Left renal cortex interstitium (tissue), 4 donors: ENCODE measurements at places on chromosomes 11 and 22. TPM values are rescaled to one million over a fixed set of nuclear protein-coding genes. Genes with fewer than 3 reads are reported as not detected.
A peak's percentile ranks its signal among the peaks of the same experiment; 100 is the strongest.

Gene SERPIND1
- 3.4 TPM for polyA plus RNA-seq

Gene MMP20
- not detected for polyA plus RNA-seq

Gene CD248
- 56.9 TPM for polyA plus RNA-seq

Gene MRGPRE
- polyA plus RNA-seq = not detected

Gene ESAM
- 73.1 TPM for polyA plus RNA-seq

Gene MMP27
- not detected for polyA plus RNA-seq

Gene F2
- polyA plus RNA-seq = 0.27 TPM

DNA sequence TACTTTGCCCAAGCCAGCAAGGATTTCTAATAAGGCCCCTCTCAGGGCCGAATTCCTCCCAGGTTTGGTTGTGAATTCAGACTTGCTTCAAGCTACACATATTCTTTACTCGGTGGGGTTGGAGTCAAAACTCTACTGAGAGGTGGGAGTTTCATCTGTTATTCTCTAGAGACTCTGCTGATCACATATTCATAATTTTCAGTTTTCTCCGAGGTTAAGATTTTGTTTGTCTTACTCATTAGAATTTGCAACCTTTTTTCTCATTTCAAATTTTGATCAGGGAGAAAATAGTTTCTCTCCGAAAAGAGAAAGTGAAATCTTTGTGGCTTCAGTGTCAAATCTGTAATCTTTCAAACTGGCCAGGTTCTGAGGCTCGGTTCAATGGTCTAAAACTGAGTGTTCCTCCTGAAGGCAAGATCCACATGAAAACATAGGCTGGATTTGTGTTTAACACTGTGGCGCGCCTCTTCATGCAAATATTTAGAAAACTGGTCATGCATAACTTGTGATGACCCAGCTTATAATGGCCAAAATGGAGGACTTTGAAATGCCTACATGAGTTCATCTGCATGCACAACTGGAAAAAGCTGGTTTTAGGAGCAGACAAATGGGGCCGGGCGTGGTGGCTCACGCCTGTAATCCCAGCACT is 21.5 kb upstream of the GSTP1 start:
- DNase-seq = no peak

DNA sequence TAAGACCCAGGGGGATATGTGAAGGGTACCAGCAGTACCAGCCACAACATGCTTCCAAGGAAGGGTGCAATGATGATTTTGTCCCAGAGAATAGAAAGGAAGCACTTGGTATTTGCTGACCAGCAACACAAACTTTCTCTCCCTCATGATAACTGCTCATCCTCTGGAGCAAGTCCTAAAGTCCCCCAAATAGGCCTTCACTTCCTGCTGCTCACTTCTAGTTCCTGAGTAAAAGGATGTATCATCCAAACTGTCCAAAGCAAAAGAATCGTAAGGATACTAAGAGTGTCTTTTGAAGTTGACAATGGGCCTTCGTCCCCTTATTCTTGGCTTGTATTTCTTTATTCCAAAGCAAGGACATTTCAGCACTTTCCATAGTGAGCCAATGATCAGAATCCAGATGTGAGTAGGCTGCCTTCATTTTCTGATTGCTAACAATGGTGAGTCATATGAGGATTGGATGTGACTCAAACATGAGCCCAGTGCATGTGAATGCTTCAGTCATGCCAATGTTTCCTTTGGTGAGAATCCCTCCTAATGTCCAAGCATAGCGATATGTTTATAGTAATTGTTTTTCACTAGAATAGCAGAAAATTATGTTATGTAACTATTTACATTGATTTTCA is 243.4 kb upstream of the POU2AF2 start:
- DNase-seq = no peak

GRCh38 chr11:113881856-113882255 is 6.5 kb upstream of the USP28 start:
- DNase-seq = no peak

- DNase-seq = no peak
These were observed 49.8 kb upstream of the BLID start for GRCh38 chr11:122165607-122166371.

- no peak for DNase-seq
These were observed 53.0 kb upstream of the RDX start for GRCh38 chr11:110349138-110349996.

DNA sequence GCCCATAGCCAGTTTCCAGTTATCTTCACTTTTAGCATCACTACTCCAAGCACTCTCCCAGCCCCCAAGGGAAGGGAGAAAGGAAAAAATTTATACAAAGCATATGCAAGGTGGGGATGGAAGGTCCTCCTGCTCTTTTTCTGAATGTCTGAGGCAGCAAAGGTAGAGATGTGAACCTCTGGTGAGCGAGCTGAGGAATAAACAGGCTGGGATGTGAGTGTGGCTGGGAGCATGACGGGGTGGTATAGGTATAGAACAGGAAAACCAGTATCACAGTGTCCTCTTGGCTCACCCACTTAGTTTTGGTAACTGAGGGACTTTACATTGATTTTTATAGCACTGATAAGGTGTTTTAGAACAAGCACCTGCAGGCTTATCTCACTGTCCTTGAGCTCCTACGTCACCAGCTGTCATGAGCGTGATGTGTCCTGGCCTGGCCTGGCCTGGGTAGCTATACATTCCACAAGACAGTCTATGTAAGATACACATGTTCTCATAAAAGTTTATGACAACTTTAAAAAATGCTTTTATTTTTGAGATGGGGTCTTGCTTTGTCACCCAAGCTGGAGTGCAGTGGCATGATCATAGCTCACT is 10.3 kb upstream of the POLD3 start:
- DNase-seq = no peak

DNA sequence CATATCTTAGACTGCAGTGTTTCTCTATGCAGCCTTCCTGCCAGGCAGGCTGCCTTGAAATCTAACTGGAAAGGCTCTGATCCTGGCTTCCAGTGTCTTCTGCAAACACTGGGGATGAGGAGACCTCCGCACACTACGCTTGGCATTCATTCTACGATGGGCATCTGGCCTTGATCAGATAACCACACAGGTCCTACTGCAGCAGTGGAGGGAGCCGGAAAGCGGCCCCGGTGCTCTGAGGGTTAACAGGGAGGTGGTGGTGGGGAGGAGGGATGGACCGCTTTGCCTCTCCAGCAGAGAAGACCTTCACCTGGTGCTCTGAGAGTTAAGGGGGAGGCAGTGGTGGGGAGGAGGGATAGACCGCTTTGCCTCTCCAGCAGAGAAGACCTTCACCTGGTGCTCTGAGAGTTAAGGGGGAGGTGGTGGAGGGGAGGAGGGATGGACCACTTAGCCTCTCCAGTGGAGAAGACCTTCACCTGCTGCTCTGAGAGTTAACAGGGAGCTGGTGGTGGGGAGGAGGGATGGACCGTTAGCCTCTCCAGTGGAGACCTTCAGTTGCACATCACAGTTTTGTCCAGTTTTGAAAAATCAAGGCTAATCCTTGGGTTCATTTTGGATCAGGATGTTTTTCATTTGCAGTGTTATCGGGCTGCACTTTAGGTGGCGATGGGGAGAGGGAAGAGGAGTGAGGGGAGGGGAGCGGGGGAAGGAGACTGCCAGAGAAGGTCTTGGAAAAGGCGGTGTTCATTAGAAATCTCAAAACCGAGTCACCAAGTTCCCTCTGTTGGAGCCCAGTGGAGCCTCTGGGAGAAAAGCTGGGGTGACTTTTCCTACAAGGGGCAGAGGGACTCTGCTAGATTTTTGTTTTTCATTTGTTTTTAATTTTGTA is 5.6 kb downstream of the GAL start:
- DNase-seq = no peak

- no peak for DNase-seq
These were observed 110.4 kb downstream of the ELP4 start for GRCh38 chr11:31619980-31620379.

DNA sequence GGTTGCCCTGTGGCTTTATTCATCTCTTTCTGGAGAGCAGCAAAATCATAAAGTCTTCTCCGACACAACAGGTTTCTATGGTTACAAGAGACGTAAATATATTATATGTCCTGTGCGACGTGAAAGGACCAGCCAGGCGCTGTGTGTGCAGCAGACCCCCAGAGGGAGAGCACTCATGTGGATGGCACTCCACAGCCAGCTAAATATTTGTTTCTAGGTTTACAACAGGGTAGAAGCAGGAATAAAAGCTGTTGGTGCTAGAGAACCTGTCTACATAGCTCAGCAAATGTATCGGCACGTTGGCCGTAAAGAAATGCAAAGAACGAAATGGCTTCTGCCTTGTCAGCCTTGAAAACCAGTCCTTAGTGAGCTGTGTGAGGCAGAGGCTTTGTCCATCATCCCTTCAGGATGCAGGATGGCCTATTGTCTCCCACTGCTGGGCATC is 133.8 kb upstream of the PITPNB start:
- DNase-seq = no peak

- no peak for DNase-seq
These were observed 9.5 kb upstream of the DGKZ start for GRCh38 chr11:46337626-46338345.

DNA sequence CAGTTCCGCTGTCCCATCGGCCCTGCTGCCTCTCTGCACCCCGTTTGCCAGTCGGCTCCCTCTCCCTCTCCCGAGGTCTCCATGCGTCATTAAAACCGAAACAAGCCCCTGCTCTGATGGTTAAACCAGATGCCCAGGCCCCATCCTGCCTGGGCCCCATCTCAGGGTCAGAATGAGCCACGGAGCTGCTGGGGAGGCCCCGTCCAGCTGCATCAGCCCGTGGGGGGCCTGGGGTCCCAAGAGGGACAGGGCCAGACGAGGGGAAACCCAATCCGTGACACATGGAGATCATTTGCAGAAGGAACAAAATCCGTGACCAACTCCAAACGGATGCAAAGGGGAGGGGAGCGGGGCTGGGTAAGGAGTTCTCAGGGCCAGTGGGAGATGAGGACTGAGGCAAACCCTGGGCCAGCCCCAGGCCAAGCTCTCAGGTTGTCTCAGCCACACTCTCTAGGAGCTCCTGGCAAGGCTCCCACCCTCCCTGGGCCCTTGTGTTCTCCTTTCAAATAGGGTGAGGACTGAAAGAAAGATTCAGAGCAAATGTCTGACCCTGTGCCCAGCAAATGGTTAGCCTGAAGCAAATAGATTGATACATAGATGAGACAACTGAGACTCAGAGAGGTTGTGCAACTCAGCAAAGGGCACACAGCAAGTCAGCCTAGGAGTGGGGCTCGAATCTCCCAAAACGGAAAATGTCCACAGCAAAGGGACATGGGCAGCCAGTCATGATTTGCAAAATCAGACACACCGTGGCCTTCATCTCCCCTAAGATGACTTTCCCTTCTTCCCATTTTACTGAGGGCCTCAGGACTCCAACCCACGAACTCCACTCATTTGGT is 162.1 kb downstream of the MN1 start:
- peak; percentile 52 for DNase-seq

- no peak for DNase-seq
These were observed 342.3 kb downstream of the LARGE1 start for GRCh38 chr22:33577862-33578411.

DNA sequence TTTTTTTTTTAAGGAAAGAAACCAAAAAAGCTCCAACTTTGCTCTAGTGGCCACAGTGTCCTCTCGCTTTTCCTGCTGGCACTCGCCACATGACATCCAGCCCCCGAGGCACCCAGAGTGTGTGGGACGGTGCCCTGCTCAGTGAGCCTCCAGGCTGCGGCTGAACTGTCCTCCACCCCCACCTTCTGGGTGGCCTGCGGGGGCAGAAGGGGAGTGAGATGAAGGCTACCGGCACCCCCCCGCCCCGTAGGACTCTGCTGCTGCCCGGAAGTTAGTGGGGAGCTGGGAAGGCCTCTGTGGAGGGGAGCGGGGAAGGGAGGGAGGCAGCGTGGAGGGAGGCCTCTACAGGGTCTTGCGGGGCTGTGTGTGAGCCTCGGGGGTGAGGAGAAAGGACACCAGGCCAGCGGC is 264.4 kb downstream of the CTTN start:
- DNase-seq = no peak

GRCh38 chr11:45556851-45557707 is 108.3 kb downstream of the CHST1 start:
- DNase-seq = no peak

DNA sequence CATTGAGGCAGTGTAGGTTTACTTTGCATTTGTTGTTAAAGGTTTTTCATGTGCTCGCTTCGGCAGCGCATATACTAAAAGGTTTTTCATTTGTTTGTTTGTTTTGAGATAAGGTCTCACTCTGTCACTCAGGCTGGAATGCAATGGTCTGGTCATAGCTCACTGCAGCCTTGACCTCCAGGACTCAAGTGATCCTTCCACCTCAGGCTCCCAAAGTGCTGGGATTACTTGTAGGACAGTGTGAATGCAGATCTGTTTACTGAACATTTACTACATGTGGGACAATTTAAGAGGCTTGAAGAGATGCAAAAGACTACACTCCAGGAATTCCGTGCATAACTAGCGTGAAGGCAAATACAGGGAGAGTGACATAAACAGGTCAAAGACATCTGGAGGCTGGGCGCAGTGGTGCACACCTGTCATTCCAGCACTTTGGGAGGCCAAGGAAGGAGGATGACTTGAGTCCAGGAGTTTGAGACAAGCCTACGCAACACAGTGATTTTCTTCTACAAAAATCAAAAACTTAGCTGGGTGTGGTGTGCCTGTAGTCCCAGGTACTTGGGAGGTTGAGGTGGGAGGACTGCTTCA is 34.1 kb downstream of the YPEL1 start:
- DNase-seq = no peak

- DNase-seq = no peak
These were observed 65.1 kb upstream of the RASD2 start for GRCh38 chr22:35475545-35475944.

DNA sequence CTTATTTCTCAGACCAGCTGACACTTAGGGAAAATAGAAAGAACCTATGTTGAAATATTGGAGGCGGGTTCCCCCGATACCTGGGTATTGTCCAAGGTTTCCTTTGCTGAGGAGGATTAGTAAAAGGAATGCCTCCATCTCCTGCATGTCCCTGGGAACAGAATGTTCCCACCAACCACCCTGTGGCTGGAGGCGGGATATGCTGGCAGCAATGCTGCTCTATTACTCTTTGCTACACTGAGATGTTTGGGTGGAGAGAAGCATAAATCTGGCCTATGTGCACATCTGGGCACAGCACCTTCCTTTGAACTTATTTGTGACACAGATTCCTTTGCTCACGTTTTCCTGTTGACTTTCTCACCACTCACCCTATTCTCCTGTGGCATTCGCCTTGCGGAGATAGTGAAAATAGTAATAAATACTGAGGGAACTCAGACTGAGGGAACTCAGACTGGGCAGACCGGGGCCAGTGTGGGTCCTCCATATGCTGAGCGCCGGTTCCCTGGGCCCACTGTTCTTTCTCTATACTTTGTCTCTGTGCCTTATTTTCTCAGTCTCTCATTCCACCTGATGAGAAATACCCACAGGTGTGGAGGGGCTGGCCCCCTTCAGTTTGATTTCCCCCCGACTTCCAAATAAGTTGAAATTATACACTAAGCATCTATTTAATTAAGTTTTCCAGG is 32.1 kb downstream of the IGLL1 start:
- DNase-seq = no peak
